ENCODE measurements at places on chromosomes 12 and 14.

DNA sequence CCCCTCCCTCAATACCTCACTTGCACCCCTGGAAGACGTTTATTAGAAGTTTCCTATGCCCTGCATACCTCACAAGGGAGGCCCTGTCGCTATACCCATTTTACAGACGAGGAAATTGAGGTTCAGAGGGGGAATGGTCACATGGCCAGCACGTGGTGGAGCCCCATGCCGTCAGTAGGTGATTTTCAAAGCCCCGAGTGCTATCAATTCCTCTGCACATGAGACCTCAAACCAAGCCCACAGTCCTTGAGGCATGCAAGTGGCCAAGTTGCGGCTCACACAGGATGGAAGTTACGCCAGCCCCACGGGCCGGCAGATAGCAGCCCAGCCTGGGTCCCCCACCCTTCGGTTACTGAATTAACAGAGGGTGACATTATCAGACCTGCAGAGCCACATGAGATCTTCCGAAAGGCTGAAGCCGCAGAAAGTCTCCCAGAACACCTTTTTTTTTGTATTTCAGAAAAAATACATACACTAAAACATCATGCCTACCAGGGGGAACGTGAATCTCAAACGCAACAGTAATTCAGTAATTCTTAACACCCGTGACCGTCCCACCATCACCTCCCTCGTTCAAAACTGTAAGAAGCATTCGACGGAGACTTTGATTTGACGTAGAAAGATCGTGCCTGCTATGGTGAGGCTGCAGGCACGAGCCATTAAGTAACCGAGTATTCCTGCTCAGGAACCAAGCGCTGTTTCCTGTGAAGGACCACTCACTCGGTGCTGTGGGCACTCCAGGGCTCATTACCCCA, 129.0 kb downstream of the RFLNA start:
- DNase-seq = no peak

DNA sequence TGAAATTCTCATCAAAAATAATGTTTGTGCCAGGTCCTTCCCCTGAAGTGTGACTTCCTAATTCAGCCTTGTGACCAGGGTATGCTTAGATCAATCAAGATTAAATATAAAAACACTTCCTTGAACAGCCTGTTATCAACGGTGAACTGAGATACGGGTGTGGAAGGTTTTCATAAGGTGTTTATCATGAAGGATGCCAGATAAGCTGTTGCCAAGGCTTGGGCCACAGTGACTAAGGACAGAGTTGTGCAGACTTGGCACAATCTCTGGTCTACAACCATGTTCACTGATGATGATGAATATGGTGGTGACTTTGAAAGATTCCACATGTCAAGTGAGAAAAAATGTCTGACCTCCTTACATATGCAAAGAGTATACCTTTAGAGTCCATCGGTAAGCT, 51.3 kb upstream of the LIN7A start:
- no peak for DNase-seq

- no peak for DNase-seq
Measured at GRCh38 chr12:5439371-5439771, 7.5 kb downstream of the NTF3 start.

DNA sequence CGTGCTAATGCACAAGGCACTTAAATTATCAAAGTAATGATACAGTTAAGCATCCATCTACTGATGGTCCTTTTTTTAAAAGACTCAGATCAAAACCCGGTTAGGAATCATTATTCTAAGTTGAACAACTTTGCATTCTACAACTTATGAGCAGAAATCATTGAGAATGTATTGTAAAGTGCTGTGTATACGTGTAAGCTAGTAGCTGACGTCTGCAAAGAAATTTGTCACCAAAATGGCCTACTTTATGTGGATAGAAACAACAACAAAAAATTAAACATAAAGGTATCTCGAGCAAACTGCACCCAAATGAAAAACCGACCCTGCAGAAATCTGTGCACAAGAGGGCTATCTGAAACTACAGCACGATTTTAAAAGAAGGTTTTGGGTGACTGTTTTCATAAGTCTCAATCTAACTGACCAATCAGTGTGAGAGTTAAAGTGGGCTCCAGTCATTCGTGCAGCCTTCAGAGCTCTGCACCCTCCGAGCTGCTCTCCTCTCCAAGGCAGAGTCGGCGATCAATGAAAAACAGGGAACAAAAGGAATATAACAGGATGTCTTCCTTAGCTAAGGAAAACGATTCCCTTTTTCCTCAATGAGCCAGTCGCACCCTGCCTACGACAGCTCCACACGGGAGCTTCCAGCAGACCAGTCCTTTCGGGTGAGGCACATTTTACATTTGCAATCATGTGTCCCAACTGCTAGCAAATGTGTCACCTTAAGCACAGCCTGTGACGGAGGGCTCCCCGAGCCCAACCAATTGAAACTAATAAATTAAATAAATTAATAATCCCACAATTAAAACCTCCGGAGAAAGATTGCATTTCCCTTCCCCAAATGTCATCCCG, 200.7 kb upstream of the FOXN3 start:
- DNase-seq = no peak

DNA sequence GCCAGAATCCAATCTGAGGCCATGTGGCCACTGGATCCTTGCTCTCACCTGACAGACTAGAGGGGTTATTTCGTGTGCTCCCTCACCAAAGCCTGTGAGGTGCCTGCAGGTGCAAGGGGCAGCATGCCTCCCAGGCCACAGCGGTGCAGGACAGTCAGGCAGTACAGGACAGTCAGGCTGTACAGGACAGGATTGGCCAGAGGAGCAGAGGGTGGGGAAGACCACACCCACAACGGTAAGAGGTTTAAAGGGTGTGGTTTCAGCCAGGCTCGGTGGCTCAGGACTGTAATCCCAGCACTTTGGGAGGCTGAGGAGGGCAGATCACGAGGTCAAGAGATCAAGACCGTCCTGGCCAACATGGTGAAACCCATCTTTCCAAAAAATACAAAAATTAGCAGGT, 3.1 kb upstream of the BRF1 start:
- no peak for DNase-seq

- DNase-seq = no peak
Measured at GRCh38 chr12:64792128-64792527, 32.3 kb upstream of the TBC1D30 start.

DNA sequence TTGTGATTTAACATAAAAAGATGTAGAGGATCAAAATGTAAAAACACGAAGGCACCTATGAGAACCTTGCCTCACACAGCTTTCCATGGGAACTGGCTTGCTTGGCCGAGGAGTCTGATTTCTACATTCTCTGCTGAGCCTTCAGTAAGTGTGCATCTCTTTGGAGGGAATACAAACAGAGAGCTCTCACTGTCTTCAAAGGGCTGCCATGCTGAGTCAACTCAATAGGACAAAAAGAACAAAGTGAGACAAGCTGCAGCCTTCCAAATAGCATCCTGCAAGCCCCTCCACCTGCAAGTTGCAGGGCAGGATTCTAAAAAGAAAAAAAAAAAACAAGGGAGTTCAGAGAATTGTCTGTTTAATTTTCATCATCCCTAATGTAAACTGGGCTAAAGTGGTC, 411.9 kb downstream of the NELL2 start:
- DNase-seq = no peak

- no peak for DNase-seq
Measured at GRCh38 chr14:20998139-20998538, 954 bp upstream of the SLC39A2 start.

DNA sequence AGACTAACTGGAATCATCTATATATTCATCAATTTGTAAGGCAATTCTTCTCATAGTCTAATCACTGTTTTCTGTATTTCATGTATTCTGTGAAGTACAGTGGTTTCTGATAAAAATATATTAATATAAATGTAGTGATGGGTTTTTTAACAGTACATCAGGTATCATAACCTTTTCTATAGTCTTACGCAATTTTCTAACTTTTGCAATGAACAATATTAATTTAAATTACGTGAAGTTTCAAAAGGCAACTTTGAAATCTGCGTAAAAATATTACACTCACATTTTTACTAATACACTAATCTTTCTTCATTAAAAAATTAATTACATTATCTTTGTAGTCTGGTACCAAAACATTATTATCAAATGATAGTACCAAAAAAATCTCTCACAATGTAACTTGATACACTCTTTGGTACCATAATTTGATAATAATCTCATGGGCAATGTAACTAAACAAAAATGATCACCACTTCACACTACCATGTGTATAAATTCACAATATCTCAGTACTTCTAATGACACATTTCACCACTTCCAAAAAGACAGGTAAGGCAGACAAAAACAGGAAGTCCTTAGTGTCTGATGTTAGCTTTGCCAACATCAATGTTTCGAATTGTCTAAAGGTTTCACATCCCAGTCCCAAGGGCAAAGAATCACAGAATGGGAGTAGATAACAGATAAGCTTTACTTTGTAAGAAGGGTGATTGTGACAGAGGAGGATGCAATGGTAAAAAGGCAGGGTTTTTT, 8.7 kb downstream of the DNAI7 start:
- DNase-seq = no peak

GRCh38 chr12:122127839-122128238, 46.2 kb downstream of the IL31 start:
- no peak for DNase-seq

DNA sequence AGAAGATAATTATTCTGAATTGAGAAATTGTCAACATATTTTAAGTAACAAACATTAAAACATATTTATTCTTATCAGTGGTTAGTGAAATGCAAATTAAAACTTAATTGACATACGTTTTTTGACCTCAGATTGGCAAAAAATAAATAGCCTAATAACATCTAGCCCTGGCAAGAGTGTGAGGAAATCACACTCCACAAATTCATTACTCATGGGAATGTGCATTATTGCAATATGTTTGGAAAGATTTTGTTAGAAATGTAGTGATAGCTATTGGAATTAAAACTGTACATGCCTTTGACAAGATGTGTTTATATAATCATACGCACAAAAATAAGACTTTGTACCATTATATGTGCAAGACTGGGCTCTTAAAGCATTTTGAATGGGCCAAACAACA, 168.6 kb downstream of the KITLG start:
- no peak for DNase-seq

GRCh38 chr12:100699209-100699608, 95.4 kb upstream of the ANO4 start:
- DNase-seq = no peak

GRCh38 chr14:74635847-74636246, 23.8 kb upstream of the LTBP2 start:
- no peak for DNase-seq

DNA sequence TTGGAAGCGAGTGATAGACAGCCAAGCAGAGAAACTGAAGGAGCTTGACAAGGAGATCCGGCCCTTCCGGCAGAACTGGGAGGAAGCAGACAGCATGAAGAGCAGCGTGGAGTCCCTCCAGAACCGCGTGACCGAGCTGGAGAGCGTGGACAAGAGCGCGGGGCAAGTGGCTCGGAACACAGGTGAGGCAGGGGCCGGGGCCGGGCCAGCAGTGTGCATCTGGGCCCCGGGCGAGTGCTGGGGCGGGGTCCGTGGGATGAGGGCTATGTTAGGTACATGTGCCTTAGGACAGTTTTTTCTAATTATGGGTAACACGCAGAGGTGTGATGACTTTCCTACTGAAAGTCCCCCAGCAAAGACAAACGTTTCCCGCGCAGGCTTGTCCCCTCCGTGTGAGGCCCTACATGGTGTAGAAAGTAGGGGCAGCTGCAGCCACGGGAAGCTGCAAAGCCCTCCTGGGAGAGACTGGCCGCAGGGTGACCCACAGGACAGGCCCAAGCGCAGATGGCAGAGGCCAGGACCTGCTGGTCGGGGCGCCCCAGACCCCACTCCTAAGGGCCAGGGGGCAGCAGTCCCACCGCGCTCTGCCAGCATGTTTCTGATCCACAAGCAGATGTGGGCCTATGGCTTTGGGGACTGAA, 19.1 kb upstream of the AMN start:
- no peak for DNase-seq

- no peak for DNase-seq
Measured at GRCh38 chr14:62673014-62673755, 372.1 kb downstream of the KCNH5 start.

GRCh38 chr12:92400006-92400405, 254.4 kb upstream of the BTG1 start:
- DNase-seq = no peak

GRCh38 chr12:81128930-81129554, 51.2 kb downstream of the ACSS3 start:
- peak; percentile 18 for DNase-seq

- DNase-seq = no peak
Measured at GRCh38 chr12:2618291-2618995, 176.3 kb upstream of the FKBP4 start.

GRCh38 chr12:119068129-119068856, 87.0 kb downstream of the SRRM4 start:
- DNase-seq = no peak

- no peak for DNase-seq
Measured at GRCh38 chr14:23118506-23119362, at the start of gene CEBPE. Gene CEBPE, minus strand, starts transcription at chr14:23119255. Its CDS starts 164 bp downstream, at chr14:23119091.

DNA sequence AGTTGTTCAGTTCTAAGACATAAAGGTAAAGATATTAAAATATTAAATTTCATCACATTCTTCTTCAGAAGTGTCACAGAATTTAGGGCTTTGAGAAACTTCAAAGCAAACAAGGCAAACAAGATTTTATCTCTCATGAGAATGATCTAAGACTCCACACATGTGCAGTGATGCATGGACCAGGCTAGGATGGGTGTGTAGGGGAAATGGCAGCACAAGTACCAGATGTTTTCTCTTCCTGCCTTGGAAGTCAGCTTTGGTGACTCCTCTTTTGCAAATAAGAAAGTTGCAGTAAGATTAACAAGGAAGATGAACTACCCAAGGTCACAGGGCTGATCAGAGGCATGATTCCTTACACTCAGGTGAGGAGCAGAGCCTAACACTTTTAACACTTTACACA, 163.8 kb upstream of the LMNTD1 start:
- DNase-seq = no peak

DNA sequence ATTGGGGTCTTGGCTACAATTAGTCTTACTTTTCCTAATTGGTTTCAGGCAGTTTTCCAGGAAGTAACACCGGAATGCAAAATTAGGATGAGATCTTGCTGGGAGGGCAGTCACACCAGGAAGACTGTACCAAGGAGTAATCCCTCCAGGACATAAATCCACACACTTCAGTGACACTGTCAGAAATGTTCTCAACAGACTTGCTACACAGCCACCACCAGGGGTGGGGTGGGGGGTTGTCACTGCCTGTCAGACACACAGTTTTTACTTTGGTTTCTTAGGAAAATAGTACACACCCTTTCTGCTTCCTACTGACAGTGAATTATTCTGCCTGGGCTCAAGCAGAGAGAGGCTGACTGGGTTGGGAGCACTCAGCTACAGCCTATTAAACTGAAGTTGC, 102.9 kb upstream of the CCDC196 start:
- DNase-seq = no peak

- no peak for DNase-seq
Measured at GRCh38 chr12:68482014-68482413, 128.7 kb upstream of the RAP1B start.
